ENCODE measurements at places on chromosomes 4 and X.

DNA sequence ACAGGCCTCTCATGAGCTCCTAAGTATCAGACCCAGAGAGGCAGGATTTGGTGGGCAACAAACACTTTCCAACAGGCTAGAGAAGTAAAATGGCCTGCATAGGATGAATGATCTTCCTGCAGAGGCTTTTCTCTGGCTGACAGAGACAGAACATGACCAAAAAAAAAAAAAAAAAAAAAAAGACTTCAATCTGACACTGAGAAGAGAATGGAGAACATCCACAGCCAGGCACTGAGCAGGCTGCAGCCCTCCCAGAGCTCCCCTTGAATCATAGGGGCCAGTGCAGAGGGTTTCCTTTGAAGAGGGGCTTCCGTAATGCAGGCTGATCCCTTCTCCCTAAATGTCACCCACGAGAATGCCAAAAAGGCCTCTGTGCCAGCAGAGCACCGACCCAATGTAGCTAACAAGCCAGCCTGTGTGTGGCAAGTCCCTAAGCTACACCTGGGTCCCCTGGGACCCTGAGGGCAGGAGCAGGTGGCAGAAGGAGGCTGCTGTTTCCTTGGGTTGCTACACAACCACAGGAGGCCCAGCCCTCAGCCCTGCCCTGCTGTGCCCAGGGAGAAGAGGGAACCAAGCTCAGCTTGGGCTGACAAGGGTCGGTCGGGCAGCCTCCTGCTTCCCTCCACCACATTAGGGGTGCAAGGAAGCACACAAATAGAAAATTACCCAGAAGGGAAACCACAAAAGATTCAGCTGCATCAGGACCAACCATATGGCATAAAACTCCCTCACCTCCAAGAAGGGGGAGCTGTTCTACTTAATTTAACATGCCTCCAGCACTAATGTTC is 55.6 kb downstream of the MAP7D2 start:
- DNase-seq = peak; percentile 7

- no peak for DNase-seq
Measured at GRCh38 chr4:84804136-84804535, 162.4 kb downstream of the WDFY3 start.

- peak; percentile 16 for DNase-seq
Measured at GRCh38 chr4:140163029-140163810, 9.2 kb upstream of the MAML3 start.

GRCh38 chrX:129557844-129558480 is 17.9 kb downstream of the OCRL start:
- DNase-seq = peak; percentile 2

DNA sequence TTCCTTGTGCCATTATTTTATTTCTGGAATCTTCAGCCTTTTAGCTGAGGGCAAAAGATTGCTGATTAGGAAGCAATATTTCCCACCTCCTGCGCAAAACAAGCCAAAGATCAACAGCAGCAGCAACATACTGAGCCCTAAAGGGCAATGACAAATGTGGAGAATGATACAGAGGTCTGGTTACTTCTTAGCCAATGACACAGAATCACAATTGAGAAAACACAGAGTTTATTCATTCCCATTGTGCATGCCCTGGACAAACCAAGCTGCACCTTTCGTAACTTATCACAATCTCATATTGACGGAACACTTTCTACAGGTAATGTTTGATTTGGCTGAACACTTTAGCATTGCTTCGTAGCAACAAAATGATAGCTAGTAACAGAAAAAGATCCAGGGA is 13.4 kb downstream of the F9 start:
- no peak for DNase-seq

DNA sequence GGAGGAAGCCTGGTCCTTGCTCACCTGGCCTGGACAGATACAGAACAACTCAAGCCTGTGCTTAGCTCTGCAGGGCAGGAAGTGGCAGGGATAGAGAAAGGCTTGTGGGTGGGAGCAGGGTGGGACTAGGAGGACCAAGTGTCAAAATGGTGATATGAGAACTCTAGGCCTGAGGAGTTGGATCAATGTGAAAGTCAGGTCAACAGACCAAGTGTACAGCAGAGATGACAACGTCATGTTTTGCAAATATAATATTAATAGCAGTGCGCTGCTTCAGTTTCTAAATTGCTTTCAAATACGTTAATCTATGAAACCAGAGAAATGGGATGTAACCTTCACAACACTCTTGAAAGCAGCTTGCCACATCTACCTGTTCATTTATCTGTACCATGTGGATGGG is 114.2 kb upstream of the MAP3K15 start:
- DNase-seq = no peak

- DNase-seq = no peak
Measured at GRCh38 chr4:138251938-138252337, 9.8 kb upstream of the SLC7A11 start.

DNA sequence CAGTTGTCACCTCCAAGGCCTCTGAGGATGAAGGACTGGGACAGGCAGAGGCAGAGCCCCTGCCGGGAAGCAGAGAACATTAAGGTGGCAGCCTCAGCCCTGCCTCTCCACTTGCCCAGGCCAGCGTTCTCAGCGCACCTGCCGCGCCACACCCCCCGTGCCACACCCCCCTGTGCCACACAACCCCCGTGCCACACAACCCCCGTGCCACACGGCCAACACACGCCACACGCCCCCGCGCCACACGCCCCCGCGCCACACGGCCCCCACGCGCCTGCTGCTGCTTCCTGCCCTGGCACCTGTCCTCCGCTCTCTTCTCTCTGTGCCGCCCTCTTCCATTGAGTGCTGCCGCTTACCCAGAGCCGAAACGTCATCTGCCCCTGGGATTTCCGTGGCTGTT is 58.0 kb upstream of the ZFP42 start:
- no peak for DNase-seq

GRCh38 chr4:182179751-182180150 is 63.5 kb upstream of the TENM3 start:
- DNase-seq = no peak

- no peak for DNase-seq
Measured at GRCh38 chr4:47213971-47214370, 182.6 kb downstream of the GABRB1 start.

GRCh38 chr4:145937971-145938611 is 532 bp downstream of the ZNF827 start:
- peak; percentile 62 for DNase-seq

GRCh38 chrX:38692961-38693360 is 108.3 kb upstream of the MID1IP1 start:
- no peak for DNase-seq

DNA sequence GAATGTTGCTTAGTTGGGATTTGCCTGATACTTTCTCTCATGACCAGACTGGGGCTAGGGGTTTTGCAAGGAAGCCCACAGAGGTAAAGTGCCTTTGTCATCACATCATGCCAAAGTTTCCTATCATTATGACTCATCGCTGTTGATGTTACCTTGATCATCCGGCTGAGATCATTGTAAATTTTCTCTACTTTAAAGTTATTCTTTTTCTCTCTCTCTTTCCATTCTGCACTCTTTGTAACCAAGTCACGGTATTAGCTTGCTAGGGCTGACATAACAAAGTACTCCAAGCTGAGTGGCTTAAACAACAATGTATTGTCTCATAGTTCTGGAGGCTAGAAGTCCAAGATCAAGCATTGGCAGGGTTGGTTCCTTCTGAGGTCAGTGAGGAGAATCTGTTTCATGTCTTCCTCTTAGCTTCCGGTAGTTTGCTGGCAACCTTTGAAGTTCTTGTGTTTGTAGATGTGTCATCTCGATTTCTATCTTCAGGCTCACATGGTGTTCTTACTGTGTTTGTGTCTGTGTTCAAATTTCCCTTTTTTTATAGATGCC is 113.0 kb downstream of the DTHD1 start:
- no peak for DNase-seq

GRCh38 chr4:152858934-152859333 is 77.2 kb upstream of the FHDC1 start:
- no peak for DNase-seq

- DNase-seq = peak; percentile 82
Measured at GRCh38 chr4:184267673-184268583, 50.3 kb upstream of the ENPP6 start.

DNA sequence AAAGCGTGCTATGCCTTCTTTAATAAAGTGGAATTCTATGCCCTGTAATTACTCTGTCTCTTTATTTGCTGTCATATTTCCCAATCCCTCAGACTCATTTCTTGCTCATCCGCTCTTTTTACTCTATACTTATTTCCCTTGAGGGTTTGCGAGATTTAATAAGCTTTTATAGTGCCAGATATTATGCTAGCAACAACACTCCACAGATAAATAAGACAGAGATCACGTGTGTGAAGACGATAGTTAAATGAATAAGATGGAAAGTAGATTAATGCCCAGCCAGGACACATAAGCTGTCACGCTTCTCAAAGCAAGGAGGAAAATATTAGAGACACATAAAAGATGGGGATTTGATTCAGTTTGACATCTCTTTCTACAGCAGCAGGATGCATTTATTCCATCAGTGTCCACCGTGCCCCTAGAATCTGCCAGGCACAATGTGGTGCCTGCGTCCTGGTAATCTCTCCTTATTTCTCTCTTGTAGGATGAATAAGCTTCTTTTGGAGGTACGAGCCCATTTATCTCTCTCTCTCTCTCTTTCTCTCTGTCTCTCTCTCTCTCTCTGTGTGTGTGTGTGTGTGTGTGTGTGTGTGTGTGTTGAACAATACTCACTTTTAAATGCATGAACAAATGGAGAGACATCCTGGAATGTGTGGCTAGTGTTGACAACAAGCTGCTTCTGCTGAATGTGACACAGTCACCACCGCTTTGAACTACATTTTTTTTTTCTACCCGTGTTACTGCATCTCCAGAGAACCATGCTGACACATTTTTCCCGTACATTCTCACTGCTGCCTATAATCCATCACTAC is 48.2 kb downstream of the TMEM156 start:
- no peak for DNase-seq

GRCh38 chrX:10327651-10328050 is 170.9 kb downstream of the CLCN4 start:
- DNase-seq = no peak

DNA sequence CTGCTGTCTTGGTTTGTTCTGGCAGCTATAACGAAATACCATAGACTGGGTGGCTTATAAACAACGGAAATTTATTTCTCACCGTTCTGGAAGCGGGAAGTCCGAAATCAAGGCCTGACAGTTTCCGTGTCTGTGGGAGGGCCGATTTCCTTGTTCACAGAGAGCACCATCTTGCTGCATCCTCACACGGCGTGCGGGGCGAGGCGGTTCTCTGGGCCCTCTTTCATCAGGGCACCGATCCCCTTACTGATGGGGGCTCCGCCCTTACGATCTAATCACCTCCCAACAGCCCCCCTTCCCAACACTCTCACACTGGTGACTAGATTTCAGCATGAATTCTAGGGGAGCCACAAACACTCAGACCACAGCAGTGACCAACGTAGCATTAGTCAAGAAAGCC is 578.3 kb upstream of the FAT1 start:
- DNase-seq = no peak

GRCh38 chrX:24282381-24283126 is 31.3 kb downstream of the SUPT20HL2 start:
- no peak for DNase-seq

DNA sequence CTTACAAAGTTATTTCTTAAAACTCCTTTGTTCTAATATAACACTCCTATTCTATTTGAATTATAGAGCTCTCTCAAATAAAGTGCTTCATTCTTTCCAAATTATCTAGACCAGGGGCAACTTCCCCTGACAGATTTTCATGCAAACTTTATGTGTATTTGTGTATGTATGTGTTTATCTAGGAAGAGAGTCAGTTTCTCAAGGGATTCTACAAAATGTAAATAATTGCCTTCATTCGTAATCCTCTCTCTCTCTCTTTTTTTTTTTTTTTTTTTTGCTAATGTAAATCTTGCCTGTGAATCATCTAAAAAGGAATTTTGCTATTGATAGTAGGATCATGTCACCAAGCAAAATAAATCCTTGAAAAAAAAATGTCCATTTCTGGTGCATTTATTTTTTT is 38.9 kb upstream of the RBPJ start:
- DNase-seq = no peak

- no peak for DNase-seq
Measured at GRCh38 chr4:98932539-98932938, 3.6 kb upstream of the EIF4E start.

DNA sequence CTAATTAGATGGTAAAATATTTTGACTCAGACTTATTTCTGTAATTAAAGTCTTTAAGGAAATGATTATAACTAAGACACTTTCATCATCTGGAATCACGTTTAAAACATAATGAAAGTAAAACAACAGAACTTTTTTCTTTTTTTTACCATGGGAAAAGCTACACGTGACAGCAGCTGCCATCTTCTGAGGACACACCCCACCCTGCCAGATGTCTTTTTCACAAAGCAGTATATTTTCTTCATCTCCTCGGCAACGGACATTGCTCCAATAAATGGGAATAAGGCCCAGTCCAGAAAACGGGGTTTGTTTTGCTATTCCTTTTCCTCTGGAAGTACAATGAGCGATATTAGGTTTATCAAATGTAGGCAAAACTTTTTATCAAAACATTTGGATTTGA is 17.5 kb downstream of the PRSS12 start:
- DNase-seq = no peak

- DNase-seq = no peak
Measured at GRCh38 chrX:15559227-15559626, 41.5 kb downstream of the ACE2 start.

DNA sequence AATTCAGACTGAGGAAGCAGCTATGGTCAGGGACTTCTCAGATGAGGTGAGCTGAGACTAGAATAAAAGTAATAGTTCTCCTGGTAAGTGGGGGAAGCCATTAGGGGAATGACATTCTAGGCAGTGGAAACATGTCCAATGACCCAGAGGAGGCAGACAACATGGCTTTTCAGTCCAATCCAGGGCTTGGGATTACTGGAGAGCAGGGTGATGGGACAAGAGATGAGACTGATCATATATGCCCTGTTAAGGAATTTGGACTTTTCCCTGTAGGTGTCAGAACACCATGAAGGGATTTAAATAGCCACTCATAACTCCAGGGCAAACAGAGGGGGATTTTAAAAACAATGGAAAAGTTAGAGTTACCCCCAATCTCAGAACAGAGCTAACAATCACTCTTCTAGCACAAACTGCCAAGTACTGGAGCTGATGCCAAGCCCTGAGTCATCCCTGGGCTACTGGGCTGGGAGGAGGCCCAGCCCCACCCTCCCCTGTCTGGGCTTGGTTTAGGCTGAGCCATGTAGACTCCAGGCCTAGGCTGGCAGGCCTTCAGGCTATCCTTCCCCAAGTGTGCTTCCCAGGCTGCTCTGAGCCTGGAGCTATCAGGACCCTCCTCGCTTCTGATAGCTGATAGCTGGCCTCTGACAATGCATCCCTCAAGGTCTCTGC is 22.7 kb upstream of the MSN start:
- peak; percentile 81 for DNase-seq

DNA sequence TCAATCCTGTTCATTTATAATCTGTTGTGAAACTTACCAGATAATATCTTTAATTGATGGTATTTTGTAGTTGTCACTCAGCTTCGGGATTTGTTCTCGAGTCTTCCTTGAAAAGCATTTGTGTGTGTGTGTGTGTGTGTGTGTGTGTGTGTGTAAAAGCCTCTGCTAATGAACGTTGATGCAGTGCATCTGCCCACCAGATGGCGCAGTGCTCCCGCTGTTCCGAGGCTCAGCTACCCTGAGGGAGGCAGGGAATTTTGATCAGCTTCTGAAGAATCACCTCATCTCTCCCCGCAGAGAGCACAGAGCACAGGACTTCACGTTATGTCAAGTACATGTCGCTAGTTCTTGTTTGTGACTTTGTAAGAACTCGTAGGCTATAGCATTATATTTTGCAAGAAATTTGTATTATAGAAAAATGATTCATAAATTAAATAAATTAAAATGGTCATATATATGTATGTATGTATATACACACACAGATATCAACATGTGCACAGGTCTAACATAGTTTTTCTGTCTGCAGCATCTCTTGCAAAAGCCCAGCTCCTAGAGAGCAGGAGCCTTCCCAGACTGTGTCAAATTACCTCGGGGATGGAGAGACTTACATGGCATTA is 316.7 kb upstream of the IGFBP7 start:
- peak; percentile 76 for DNase-seq

Measured in hematopoietic multipotent progenitor cell treated with erythropoietin and hydrocortisone succinate and interleukin-3 and kit ligand, for 6 days (in vitro differentiated cells).